ENCODE measurements at places on chromosomes 12 and 14.

DNA sequence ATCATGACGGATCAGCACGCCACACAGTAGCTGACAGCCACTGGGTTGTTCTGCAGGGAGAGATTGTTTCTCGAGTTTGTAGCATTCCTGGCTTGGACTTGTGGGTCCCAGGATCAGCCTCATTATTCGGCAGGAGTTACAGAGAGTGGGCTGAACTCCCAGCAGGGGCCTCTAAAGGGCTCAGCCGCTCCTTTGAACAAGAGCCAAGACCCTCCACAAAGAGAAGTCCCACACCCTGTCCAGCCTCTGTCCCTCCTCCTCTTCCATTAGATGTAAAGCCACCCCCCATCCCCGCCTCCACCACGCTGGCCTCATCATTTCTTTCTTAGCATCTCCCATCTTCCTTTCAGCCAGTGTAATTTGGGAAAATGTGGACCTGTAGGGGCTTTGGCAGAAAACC, 96.7 kb upstream of the HSPB8 start:
- DNase-seq, result no peak

GRCh38 chr14:90443161-90444076, 46.6 kb downstream of the CALM1 start:
- DNase-seq, result no peak

DNA sequence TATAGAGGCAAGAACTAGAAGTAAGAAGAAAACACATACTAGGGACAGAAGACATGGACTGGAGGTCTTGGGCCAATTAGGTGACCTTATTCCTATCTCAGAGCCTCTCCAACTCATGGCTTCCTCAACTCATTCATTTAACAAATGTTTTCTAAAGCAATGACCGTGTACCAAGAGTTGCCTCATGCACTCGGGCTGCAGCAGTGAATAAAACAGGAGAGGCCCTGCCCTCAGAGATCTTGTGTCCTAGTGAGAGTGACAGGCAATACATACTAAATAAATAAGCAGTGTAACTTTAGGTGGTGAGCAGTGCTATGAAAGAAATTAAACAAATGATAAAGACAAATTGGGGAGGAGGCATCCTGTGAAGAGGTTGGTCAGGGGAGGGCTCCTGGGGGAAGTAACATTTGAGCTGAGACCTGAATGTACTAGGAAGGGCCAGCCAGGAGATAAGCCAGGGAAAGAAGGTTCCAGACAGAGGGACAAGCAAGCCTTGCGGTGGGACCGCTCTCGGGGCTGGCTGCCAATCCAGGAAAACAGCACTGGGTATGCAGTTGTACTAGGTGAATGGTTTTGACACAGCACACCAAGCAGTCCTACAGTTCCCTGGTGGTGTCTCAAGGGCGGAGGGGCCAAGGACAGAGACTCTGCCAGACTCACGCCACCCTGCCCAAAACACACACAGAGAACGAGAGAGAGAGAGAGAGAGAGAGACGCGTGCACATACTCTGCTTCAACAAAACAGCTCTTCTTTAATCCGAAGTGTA, 1.3 kb downstream of the NINJ2 start:
- no peak for DNase-seq

- no peak for DNase-seq
Observed at GRCh38 chr14:89242652-89243279, 174.3 kb downstream of the FOXN3 start.

DNA sequence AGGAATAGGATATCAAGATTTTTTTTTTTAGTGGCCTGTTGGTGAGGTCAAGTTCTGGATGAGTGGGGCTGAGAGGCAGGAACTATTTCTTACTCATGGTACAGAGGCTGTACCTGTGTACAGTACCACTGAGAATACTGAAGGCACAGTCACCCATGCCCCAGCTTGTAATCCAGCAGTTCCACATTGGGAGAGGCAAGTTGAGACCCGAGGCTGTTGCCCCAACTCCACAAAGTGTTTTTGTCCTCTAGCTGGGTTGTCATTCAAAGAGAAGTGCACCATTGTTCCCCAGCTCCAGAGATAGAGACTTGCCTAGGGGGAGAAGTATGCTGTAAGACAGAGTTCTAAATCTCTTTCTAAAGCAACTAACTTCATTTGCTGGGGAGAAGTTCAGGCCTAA, 38.7 kb downstream of the ARID2 start:
- no peak for DNase-seq
